ENCODE measurements at places on chromosomes 1 and 21.

DNA sequence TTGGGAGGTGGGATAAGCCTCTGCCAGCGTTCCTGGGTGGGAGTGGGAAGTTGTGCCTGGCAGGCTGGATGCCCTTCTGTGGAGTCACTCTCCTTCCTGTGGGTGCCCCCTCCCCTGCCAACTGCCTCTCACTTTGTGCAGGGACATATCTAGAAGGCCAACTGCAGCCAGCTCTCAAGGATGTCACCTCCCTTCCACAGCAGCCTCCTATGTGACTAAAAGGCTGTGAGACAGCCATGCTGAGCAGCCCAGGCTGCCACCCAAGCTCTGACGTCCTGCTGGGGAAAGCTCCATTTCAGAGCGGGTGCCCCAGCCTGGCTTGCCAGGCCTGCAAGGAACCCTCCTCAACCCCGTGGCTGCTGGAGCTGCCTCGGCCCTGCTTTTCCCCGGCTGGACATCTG is 19.6 kb upstream of the SLC26A9 start:
- no peak for DNase-seq

- no peak for DNase-seq
Observed at GRCh38 chr1:94970783-94971182, 43.9 kb upstream of the CNN3 start.

DNA sequence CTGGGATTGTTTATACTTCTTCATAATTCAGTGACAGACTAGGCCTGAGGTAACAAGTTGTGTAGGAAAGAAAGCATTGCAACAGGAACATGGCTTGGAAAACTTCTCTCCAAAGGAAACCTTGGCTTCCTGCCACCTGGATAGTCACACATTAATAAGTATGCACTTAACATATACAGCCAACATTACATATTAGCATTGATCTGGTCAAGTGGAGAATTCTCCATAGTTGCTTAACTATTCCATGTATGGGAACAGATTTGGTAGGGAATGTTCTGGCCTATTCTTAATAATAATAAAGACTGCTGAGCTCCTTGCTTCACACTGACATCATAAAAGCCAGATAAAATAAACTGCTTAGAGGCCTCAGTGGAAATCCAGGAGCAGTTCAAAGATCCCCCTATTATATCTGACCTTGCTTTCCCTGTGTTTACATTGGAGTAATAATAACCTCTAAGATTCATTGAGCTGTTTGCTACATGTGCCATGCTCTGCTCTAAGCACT is 27.2 kb upstream of the NFIA start:
- DNase-seq: peak; percentile 68

- DNase-seq: no peak
Observed at GRCh38 chr1:54643736-54644135, 2.1 kb downstream of the MROH7 start.

- DNase-seq: no peak
Observed at GRCh38 chr1:151157067-151157531, 650 bp downstream of the TNFAIP8L2 start.

GRCh38 chr1:7912743-7913557 is 27.7 kb downstream of the TNFRSF9 start:
- DNase-seq: no peak

DNA sequence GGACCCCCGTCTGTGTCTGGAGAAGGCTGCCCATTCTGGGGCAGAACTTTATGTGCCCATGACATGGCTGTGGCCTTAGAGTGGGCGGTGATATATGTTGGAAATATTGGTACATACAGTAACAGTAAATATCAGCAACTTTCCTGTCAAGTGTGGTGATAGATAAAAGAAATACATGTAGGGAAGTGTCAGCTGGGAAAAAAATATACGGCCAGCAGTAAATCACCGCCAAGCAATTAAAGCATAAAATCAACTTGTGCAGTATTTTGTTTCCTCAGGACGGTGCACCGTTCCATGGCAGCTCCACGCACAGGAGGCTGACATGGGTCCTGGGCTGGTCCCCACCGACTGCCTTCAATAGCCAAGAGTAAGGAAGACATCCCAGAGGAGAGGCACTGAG is 27.4 kb downstream of the LHX4 start:
- DNase-seq: no peak

GRCh38 chr1:220338759-220339158 is 66.5 kb upstream of the RAB3GAP2 start:
- no peak for DNase-seq

DNA sequence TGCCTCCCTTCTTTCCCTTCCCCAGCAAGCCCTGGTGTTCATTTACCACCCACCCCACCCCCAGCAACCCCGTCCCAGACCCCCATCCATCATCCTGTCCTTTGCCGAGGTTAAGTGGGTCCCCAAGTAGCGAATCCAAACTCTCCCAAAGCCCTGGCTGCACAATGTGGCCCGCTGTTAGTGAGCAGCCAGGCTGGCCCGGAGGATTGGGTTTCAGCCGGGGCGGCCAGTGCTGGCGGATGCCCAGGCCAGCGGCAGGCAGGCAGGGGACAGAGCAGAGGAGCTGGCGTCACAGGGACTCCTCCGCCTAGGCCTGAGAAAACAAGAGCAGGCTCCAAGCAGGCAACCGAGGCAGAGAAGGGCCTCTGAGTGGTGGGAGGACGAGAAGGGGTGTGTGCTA is 61.4 kb downstream of the EPHB2 start:
- DNase-seq: no peak

- DNase-seq: no peak
Observed at GRCh38 chr1:86699186-86699585, 5.2 kb upstream of the SH3GLB1 start.

GRCh38 chr1:62082456-62083363 is 111.9 kb upstream of the L1TD1 start:
- DNase-seq: peak; percentile 60

DNA sequence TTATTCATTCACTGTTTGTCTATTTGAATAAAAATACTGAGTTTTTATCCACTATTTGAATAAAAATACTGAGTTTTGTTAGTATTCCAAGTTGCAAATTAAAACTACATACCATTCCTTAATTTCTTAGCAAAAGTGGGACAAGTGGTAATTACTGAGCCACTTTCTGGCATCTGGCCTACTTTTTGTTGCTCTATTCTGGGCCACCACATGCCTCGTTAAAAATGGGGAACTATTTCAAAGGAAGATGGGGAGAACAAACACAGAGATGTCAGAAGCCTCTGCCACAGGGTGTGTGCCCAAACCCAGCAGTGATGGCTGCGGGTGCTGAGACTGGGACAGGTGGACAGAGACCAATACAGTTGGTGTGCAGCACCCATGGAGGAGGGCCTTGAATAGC is 14.6 kb downstream of the PIGP start:
- DNase-seq: no peak

DNA sequence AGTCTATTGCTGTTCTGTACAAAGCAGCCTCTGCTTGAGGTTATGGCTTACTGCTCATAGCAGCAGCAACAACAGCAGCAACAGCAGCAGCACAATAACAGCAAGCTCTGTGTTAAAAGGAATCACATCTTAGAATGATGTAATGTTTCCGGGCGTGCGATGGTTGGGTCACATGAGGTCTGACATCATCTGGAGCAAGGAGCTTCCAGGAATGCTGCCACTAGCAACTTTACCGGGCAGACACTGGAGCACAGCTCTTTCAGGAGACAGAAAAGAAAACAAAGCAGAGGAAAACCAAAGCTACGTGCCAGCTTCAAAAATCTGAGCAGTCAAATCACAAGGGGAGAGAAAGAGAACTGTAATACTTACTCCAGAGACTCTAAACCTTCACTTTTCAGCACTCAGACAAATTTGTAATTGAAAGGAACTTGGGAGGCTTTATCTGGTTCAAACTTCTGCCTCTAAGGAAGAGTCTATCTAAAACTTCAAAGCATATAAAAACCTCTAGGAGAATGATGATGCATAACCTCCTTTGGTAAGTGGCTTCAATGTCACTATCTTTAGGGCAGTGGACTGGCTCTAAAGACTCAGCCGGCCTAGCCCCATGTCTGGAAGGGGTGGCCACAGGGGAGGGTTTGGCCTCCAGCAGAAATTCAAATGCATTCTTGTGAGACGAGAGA is 28.3 kb upstream of the RAB3GAP2 start:
- DNase-seq: peak; percentile 95

GRCh38 chr1:155167166-155168104 is 5.7 kb downstream of the KRTCAP2 start:
- DNase-seq: peak; percentile 85

DNA sequence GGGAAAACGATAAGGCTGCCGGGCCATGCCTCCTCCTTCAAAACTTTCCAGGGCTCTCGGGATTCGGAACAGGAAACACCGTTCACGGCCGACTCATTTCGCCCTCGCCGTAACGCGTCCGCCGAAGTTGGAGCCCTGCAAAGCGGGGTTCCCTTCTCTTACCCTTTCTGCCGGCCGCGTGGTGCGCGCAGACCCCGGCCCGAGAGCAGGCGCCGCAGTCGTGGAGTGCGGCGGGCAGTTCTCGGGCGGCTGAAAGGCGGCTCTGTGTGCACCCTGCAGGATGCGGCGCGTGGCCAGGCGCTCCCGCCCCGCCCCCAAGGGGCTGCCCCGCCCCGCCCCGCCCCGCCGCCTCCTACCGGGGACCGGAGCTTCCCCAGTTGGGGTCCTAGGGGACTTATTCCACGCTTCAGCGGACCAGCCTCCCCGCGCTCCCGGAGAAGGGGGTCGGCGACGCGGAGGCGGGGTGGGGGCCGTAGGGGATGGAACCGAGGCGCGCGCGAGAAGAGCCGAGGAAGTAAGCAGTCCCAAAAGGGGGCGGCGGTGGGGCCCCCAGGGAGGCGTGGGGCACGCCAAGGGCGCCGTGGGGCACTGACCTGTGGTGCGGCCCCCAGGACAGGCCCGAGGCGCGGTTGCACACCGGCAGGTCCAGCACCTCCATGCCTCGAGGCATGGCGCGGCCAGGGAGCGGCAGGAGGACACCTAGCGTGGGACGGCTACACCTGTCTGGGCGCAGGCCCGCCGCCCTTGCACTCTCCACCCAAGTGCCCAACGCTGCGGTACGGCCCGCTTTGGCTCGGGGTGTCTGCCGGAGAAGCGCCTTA is at the start of gene MCOLN2:
Gene MCOLN2, minus strand, starts transcription at position 268 of the 821 bp plus-strand sequence. Its CDS starts 241 bp downstream, at position 27.
- no peak for DNase-seq

DNA sequence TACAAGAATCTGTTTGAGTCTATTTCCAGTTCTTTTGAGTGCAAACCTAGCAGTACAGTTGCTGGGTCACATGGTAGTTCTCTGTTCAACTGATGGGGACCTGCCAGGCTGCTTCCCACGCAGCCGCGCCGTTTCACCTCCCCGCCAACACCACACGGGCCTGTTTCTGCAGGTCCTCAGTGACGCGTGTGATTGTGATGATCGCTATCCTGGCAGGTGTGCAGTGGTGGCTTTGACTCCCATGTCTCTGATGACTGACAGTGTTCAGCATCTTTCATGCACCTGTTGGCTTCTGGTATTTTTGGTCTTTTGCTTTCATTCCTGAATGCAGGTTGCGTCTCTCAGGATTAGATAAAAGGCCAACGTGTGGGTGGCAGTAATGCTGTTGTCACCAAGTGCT is 41.6 kb downstream of the FAAP20 start:
- DNase-seq: no peak

DNA sequence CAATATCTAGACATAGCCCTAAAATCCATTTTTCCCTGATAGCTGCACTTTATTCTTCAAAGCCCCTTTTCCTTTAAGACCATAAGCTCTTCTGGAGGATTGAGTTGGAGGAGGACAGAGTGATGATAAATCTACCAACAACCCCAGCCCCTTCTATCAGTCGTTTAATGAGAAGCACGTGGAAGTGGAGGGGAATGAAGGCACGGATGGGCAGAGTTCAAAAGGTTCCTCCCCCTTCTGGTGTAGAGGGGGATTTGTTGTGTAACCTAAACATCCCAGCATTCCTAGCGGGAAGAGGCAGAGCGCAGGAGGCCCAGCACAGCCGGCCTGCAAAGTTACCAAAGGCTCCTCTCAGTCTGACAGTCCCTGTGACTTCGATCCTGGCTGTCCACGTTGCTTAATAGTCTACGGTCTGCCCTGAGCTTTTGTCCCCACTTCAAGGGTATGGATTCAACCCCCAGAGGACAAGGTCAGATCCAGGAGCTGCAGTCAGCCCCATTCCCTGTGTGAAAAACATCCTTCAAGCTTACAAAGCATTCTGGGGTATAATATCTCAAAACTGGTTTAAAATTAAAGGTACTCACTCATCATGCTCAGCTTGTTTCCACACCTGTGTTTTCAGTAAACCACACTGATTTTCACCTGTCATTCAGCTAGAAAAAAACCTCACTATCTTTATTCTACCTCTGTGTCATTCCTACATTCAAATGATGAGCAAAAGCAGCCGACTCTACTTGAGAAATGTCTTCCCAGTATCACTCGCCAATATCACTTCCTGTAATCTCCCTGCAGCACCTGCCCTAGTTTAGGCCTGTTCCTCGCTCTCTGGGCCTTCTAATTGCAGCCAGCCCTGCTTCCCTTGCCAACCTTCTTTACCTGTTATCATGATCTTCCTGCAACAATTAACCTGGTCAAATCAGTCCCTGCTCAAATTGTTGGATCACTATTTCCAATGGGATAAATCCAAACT is 117.9 kb downstream of the PLPP3 start:
- DNase-seq: no peak

DNA sequence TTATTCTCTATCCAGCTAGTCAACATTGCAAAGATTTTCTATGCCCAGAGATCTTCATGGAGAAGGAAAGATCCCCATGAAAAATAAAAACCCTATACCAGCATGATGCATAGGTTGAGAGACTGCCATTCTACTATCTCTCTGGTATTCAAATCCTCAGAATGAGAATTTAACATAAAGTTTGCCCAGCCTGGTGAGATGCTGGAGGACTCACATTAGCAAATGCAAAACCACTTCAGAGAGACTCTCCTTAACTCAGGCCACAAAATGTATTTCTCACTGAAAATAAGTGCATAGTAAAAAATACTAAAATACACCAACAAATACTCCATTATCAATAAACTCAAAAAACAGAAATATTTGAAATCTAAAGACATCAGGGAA is 430.0 kb upstream of the RUNX1 start:
- DNase-seq: no peak

DNA sequence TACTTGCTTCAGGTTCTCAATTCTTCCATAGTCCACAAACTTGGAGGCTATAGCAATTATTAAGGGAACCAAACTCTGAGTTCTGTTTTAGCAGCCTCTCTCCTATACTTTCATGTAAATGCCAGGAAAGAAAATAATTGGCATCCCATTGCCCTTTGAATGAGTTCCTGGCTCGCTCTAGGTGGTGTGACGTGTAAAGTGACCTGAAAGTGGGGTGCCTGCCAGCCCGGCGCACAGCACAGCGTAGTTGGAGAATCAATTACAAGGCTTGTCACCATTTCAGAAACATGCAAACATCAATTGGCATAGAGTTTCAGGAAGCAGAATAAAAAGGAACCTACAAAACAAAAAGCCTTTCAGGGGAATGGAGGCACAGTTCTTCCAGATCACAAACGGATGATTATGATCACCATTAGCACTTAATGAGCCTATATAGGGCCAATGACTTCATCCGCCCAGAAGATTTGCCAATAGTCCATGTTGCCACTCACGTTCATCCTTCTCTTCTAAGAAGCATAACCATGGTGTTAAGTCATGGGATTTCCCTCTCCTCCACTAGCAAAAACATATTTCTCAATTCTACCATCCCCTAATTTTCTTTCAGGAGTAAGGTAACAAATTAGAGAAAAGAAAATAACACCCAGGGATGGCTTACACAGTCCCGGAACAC is 354.6 kb upstream of the ADGRL2 start:
- no peak for DNase-seq

- DNase-seq: peak; percentile 78
Observed at GRCh38 chr1:119159111-119159510, 18.7 kb upstream of the WARS2 start.
